ENCODE measurements at places on chromosomes 3 and 15. TPM values are rescaled to one million over a fixed set of nuclear protein-coding genes. Genes with fewer than 3 reads are reported as not detected.

The AHSG gene
- total RNA-seq, result not detected

The UBP1 gene
- 50.1 TPM for total RNA-seq

- DNase-seq, result no peak
- no peak overlapping the region for H3K27ac ChIP-seq
- H3K4me3 ChIP-seq, result no peak overlapping the region
- H3K36me3 ChIP-seq, result no peaks in the 10 kb centered on the region
These were observed 82.5 kb downstream of the XXYLT1 start for GRCh38 chr3:195188426-195188927.

DNA sequence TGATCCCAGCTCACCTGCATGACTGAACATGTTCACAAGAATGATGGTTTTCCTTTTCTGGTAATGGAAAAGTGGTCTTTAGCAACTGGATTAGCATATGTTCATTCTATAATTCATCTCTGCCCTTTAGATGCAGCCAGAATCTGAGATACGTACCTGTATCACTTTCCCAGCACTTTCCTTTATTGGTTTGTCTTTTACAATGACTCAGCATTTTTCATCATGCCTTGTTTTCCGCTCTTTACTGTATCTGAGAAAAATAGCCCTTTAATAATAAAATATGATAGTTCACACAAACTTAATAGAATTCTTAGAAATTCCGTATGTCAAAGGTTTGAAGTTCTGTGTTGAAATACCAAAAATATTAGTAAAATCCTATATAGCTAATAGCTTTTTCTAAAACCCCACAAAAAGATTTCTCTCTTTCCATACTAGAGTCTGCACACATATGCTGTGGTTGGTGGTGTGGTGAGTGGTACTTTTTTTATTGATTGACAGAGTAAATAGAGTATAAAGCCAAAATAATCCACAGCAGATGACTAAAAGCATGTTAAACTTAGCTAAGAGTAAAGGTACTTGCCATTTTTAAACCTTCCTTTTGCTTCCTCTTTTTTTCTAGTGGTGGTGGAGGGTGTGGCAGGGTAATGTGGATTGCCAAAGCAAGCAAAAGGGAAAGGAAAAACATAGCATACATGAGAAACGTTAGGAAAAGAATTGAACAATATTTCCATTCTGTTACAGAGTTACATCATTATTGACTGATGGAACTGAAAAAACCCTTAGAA, 328.9 kb upstream of the RBMS3 start:
- no peaks in the 10 kb centered on the region for H3K36me3 ChIP-seq
- no peaks in the 10 kb centered on the region for H3K27me3 ChIP-seq
- no peak overlapping the region for H3K4me3 ChIP-seq
- no peak for DNase-seq

DNA sequence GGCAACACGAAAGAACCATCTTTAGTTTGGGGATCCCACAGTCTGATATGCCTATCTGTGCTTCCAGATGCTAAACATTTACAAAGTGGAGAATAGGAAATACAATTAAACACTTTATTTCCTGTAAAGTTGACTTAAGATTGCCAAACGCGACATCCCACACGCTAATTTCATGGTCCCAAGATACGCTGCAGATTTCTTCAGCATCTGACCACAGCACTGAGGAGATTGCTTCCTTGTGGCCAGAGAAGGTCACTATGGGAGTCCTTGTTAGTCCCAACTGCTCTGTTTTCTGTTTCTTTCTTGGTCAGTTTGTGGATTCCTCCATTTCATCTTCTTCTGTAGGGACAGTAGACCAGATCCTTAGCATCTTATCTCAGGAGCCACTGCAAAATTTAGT, 43.3 kb downstream of the ASB7 start:
- no peak overlapping the region for H3K27ac ChIP-seq
- no peak overlapping the region for H3K4me3 ChIP-seq
- peaks cover 26% of the 10 kb centered on the region for H3K36me3 ChIP-seq
- H3K27me3 ChIP-seq, result no peaks in the 10 kb centered on the region
- peaks cover 13% of the 10 kb centered on the region for H3K4me1 ChIP-seq

Data from activated B cell treated with CpG ODN at 0.5 μM for 24 hours (primary cell).